ENCODE measurements at places on chromosomes 11 and 22. TPM values are rescaled to one million over a fixed set of nuclear protein-coding genes. Genes with fewer than 3 reads are reported as not detected.

The DDIAS gene
- total RNA-seq: 7.1 TPM

The MFRP gene
- not detected for total RNA-seq

The PLAAT5 gene
- 1.6 TPM for total RNA-seq

The LRRC32 gene
- 0.29 TPM for total RNA-seq

The ARAP1 gene
- 60.2 TPM for total RNA-seq

DNA sequence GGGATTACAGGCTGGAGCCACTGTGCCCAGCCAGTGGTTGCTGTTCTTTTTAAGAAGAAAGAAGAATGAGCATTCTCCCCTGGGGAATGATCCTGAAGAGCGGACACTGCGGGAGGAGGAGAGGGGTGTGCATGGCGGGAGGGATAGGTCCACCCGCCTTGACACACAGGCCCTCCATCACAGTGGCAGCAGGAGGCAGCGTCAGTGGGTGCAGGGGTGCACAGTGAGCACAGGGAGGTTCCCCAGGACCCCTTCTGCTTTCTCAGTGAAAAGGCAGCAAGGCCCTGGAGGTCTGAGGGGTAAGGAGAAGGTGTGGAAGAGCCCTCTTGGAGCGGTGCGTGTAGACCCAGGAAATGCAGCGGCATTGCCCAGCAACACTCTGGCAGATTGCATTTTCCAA, 28.9 kb upstream of the CBX7 start:
- no peak for DNase-seq

DNA sequence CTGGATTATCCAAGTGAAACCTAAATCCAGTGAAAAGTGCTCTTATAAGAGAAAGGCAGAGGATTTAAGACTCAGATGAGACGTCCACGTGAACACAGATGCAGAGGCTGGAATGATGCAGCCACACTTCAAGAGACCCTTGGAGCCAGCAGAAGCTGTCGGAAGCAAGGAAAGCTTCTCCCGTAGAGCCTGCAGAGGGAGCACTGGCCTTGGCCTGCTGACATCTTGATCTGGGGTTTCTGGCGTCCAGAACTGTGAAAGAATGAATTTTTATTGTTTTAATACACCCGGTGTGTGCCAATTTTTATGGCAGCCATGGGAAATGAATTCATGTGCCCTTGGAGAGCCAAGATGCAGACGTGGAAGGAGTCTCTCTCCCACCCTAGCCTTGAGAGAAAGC, 407.0 kb upstream of the B3GAT1 start:
- no peak for DNase-seq

DNA sequence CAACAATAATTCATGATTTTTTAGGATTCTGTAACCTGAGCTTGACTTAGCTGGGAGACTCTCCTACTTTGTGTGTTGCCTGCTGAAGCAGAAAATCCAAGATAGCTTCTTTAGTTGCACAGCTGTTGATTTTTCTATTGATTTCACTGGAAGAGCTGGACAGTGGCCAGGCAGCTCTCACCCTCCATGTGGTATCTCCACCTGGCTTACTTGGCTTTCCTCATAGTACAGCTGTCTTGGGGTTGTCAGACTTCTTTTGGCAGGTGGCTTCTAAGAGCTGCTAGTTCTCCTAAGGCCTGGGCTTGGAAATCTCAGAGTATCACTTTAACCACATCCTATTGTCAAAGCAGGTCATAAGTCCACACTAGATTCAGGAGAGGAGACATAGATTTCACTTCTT, 130.8 kb upstream of the SPON1 start:
- no peak for DNase-seq

DNA sequence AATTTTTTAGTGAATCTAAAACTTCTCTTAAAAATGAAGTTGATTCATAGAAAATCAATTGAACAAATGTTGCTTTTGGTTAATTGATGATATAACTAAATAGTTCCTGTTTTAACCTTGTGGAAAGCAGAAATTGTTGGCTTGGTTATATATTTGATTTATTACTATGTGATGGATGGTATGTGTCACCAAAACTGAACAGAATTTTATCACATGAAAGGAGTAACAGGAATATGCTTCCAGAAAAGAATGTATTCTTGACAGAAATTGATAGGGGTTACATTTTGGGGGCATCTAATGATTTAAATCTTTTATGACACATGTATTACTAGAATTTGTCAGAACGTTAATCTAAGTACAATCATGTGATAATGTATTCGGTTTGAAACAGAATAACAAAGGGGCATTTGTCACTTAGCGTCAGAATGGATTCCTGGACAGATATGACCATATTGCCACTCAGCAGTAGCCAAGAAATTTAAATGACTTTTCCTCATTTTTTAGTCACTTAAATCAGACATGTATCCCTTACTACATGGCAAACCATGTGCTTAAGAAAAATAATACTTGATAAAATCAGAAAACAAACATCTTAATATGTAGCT, 295.2 kb downstream of the GRM5 start:
- DNase-seq: no peak

GRCh38 chr11:10931761-10932670, 74.2 kb upstream of the ZBED5 start:
- no peak for DNase-seq

DNA sequence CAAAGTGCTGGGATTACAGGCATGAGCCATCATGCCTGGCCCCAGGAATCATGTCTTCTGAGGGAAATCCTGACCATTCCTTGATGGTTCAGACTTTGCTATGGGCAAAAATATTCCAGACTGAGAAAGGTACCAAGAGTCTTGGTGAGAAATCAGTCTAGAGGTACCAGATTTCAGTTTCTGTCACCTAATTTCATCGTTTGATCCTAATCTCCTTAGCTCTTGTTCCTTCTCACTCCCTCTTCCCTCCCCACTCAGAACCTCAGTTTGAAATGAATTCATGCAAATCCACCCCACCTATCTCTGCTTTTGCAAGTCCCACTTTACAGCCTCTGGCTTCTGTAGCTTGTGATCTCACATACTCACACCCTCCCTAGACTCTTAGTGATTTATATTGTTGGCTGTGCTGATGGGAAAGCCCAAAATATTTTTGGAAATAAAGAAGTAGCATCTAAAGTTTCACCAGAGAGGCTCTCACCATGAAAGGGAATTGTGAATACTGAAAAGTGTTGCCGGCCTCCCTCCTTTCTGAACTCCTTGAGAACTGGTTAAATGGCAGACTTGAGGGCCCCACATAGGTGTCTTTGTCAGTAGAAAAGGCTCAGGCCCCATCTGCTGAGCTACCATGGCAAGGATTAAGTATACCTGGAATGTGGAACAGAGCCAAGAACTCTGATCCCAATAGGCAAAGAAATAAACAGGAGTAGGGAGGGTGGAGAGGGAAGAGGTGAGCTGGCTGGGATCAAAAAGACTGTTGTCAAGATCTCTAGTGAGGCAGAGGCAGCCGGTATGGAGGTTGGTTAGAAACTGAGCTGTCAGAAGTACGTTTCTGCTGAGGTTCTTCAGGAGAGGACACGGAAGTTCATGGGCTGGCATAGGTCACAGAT, 190.5 kb upstream of the MTMR2 start:
- no peak for DNase-seq

DNA sequence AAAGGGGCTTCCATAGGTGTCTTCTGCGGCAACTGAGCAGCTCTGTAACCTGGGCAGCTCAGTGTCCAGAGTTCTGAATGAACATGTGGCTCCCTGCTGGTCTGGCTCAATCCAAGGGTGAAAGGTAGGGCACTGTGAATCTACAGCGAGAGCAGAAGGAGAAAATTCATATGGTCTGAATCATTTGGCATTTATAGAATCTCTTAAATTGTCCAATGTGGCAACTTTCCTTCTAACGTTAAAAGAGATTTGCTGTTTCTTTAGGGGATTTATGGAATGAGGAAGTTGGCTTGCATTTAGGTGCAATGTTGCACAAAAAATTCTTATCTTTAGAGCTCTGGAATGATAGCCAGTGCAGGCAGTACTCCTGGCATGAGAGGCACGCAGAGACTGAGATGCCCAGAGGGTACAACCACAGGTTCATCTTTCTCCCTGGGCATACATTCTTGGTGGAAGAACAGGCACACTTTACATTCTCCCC, 17.0 kb downstream of the ATXN10 start:
- peak; percentile 76 for DNase-seq

DNA sequence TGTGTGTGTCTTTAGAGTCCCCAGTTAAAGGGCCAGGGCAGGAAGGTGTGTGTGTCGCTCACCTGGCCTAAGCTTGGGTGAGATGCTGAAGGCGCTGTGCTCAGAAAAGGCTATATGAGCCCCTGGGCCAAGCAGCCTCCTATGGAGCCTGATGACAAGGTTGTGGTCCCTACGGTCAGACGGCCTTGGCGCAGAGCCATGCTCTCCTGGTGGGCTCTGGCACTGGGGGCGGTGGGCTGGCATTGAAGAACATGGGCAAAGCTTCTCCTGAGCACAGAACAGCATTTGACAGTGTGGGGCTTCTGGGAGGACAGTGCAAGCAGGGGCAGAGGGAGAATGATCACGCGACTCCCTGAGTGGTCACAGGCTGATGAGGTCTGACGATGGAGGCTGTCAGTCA, 10.7 kb upstream of the LRRC10B start:
- DNase-seq: no peak

- no peak for DNase-seq
Observed at GRCh38 chr11:70290361-70291065, 20.0 kb downstream of the PPFIA1 start.

DNA sequence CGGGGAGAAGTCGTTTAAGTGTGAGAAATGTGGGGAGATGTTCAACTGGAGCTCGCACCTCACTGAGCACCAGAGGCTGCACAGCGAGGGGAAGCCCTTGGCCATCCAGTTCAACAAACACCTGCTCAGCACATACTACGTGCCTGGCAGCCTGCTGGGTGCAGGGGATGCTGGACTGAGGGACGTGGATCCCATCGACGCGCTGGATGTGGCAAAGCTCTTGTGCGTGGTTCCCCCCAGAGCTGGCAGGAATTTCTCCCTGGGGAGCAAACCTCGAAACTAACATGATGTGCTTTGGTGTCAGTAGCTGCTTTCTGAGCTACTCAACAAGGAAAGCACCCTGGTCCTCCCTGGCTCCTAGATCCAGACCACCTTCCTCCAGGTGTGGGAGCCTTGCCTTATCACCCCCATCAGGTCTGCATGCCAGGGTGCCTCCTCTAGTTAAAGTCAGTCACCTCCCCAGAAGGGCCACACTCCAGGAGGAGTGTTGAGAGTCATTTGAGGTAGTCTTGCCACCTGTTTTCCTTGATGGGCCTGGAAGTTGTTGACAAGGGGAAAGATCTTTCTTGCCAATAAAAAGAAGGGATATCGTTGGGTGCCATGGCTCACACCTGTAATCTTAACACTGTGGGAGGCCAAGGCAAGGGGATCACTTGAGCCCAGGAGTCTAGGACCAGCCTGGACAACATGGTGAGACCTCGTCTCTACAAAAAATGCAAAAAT, 12.9 kb downstream of the ZNF74 start:
- no peak for DNase-seq

GRCh38 chr11:32003335-32003734, 87.5 kb upstream of the RCN1 start:
- DNase-seq: no peak

GRCh38 chr11:70727899-70728620, 329.7 kb downstream of the CTTN start:
- no peak for DNase-seq

- no peak for DNase-seq
Observed at GRCh38 chr11:95503047-95503446, 272.0 kb upstream of the SESN3 start.

DNA sequence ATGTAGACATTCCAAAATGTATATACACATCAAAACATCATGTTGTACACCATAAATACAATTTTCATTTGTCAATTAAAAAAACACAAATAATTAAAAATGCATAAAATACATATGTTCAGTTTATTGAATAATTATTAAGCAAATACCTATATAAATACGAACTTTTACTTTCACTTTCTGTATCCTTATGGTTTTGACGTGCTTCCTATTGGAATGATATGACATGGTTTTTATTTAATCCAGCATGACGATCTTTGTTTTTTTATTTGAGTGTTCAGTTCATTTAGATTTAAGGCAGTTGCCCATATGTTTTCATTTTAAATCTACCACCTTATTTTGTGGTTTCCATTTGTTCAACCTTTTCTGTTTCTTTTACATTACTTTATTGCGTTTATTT, 198.3 kb upstream of the PLET1 start:
- no peak for DNase-seq

- DNase-seq: no peak
Observed at GRCh38 chr11:11789735-11790369, 51.9 kb upstream of the USP47 start.

GRCh38 chr22:29917052-29917902, 34.3 kb downstream of the MTMR3 start:
- no peak for DNase-seq

GRCh38 chr11:42947405-42947804, 364.4 kb upstream of the API5 start:
- DNase-seq: no peak

- DNase-seq: no peak
Observed at GRCh38 chr11:100918551-100919500, 210.8 kb downstream of the PGR start.

DNA sequence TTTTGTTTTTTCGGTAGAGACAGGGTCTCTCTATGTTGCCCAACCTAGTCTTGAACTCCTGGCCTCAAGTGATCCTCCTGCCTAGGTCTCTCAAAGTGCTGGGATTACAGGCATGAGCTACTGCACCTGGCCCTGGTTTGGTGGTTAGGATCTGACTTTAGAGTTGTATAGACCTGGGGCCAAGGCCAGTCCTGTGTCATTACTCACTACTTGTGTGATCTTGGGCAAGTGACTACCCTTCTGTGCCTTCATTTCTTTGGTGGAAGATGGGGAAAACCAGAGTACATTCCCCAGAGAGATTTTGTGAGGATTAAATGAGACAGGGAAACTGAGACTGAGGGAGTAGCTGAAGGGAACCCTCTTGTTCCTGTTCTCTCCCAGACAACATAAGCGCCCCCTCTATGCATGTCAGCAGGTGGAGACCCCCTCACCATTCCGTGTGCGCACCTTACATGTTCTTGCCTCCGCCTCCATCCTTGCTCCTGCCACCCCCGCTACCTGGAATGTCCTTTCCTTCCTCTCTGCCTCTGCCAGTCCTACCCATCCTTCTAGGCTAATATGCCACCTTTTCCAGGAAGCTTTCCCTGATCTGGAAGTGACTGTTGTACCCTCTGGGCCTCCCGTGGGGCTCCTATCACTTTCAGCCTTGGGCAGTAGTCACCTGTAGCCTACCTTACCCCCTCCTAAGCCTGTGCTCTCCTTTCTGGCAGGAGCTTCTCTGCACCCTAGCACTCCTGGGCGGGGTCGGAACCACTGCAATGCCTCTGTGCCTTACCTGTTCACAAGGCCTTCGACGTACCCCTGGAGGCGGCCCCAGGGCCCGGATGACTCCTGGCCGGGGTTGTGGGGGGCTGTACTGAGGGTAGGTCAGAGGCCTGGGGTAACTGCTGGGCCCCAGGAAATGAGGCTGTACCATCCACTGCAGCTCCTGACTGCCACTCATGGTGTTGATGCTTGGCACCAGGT, 3.9 kb downstream of the FOSL1 start:
- no peak for DNase-seq

All from epithelial cell of proximal tubule (primary cell).